Thoracic aorta endothelial cell (primary cell): ENCODE measurements at places on chromosomes 3 and 15. TPM values are rescaled to one million over a fixed set of nuclear protein-coding genes. Genes with fewer than 3 reads are reported as not detected.

The SETD5 gene
- total RNA-seq, result 123 and 141 TPM in 2 replicates

The GPR171 gene
- not detected in 2 replicates for total RNA-seq

The ABHD5 gene
- total RNA-seq, result 28.4 and 31.1 TPM in 2 replicates

The RTP1 gene
- total RNA-seq, result 0.13 TPM in 1 of 2 replicates, not detected in the other

The FBXO40 gene
- total RNA-seq, result not detected in 2 replicates

The NPRL2 gene
- total RNA-seq, result 15.8 and 16.1 TPM in 2 replicates

The ALDH1A3 gene
- total RNA-seq, result 23.6 and 30.6 TPM in 2 replicates

The ATP8B4 gene
- not detected in 2 replicates for total RNA-seq

The SST gene
- total RNA-seq, result not detected in 2 replicates

The EPM2AIP1 gene
- 26.9 and 32.8 TPM in 2 replicates for total RNA-seq

The FOXB1 gene
- total RNA-seq, result not detected in 2 replicates

The TM6SF1 gene
- total RNA-seq, result 20.4 and 42.3 TPM in 2 replicates

The CNTN3 gene
- total RNA-seq, result 1.1 and 2.3 TPM in 2 replicates

The DUOXA2 gene
- total RNA-seq, result not detected in 2 replicates
